Activated T-cell treated with anti-CD3 and anti-CD28 coated beads for 4 hours (primary cell): ENCODE measurements at places on chromosomes 6 and 20.

- DNase-seq, result no peak
These were observed 31.9 kb downstream of the STK35 start for GRCh38 chr20:2133318-2134183.

DNA sequence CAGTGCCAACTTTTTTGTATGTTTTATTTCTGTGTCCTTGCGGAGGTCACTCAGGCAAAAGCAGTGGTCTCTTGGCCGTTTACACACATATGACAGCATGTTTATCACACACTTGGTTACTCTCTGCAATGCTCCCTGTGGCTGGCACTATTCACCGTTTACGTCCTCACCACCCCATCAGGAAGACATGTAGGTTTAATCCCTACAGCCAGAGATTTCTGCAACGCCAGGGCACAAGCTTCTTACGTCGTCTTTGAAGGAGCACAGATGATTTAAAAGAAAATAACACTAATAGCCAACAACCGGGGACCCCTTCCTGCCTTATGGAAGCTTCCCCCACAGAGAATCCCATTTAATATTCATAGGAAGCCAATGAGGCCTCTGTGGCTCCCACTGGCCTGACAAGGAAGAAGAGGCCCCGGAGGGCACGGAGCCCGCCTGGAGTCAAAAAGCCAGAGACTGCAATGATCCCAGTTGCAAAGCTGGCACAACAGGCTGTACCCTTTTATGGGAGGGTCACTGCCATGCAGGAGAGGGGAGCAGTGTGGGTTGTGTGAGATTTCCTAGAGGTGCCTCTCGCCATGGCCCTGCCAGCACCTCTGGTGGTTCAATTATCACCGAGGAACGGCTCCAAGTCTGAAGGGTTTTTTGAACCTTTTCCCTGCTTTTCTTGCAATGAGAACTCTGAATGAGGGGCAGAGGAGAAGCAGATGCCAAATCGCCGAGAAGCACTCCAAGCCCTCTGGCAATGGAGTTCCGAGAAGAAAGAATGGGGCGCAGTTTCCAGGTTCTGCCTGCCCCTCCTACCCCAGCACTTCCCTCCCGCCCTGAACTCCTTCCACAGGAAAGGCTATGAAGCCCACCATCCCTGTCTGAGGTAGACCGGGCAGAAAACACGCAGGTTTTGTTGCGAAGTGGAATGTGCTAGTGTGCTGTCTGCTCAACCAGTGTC, 96.2 kb downstream of the THBS2 start:
- no peak for DNase-seq

DNA sequence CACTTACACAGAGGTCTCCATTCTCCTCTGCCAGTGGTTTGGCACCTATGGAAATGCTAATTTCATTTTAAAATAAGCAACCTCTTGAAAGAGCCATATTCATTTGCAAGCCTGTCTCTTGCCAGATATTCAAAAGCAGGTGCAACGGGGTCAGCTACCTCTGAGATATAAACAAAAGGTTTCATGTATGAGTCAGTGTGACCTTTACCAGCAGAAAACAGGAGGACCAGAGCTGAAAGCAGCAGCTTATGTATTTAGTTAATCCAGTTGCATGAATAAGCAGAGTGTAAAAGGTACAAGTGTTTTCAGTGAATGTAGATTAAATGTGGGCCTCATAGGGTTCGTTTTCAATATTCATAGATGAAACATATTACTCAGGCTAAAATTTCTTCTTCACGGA, 56.0 kb downstream of the TENT5A start:
- no peak for DNase-seq

- no peak for DNase-seq
These were observed 97.4 kb upstream of the SOX4 start for GRCh38 chr6:21496196-21496595.

DNA sequence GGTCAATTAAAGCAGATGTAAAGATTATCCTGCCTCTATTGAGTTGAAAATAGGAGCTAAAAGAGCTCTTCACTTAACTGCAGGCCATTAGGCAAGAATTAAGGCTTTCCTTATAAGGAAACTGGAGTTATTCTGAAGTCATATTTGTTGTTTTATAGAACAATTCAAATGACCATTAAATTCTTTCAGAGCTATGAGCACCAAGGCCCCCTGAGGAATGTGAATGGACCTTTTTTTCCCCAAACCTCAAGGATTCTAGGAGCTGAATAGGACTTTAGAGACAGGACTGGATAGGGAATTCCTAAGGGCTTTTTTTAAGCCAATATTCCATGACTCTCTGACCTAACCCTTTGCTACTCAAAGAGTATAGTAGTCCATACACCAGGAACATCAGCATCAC, 565.7 kb upstream of the BTBD3 start:
- no peak for DNase-seq

DNA sequence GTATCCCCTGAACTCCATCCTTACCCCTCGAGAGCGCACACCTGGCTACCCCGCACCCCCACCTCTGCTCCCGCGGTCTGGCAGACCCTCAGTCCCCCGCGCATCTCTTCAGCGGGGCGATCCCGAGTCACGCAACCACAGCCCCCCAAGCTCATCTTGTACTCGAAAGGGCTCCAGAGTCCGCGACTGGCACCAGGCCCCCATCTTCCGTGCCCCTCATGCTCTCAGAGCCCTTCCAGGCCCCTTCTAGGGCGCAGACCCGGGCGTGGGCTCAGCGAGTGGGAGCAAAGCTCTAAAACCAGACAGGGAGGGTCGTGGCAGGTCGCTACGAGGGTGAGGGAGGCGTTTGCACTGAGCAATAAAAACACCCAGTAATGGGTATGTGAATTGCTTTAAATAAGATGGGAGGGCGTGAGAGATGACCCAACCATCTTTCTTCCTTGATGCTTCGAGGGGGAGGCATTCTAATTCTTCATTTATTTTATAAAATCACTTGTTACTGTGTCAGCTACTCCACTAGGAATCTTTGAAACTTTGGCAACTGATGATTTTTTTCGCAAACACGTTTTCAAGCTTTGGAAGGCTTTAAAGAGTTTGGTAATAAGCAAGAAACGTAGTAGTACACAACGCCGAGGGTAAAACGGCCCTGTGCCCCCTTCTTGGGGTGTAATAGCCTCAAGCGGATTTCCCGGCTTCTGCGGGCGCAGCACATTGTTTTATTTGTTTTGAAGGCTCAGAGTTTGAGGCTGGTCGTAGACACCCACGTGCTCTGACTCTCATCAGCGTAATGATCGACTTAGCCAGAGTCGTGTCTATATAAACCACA, 42.6 kb upstream of the SUPT3H start:
- DNase-seq, result peak; percentile 33

- DNase-seq, result no peak
These were observed 34.2 kb downstream of the JARID2 start for GRCh38 chr6:15280028-15280427.

DNA sequence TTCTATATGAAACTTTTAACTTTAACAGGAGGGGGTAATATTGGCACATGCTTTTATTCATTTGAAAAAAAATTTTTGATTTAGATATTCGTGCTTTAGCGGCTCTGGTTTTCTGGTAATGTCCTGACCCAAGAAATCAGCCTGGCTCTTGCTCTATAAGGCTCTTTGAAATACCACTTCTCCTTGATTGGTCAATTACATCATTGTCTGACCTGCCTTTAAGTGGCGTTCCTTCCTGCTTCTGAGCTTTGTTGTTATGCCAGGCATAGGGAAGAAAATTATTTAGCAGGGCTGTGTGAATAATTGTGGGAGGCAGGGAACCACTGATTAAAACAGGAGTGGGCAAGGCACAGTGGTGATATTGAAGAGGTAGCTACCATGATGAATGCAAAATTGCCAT, 3.9 kb downstream of the RNF144B start:
- no peak for DNase-seq

GRCh38 chr6:37238381-37238780, 19.2 kb upstream of the TBC1D22B start:
- DNase-seq, result no peak

DNA sequence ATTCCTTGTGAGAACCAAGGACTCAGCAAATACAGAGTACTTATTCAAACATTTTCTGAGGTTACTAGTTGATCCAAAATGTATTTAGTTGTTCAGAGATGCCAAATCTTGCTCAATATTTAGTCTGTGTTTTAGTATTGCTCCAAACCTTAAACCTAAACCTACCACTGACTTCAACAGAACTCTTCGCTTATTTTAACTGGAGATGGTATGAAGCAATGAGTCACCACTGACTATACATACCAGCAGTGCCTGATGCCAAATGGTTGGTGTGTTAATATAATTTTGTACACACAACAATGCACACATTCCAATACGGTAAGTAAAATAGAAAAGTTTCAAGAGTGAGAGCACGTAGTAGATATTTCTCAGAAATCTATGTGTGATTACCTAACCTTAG, 1.9 kb upstream of the SPTLC3 start:
- no peak for DNase-seq

DNA sequence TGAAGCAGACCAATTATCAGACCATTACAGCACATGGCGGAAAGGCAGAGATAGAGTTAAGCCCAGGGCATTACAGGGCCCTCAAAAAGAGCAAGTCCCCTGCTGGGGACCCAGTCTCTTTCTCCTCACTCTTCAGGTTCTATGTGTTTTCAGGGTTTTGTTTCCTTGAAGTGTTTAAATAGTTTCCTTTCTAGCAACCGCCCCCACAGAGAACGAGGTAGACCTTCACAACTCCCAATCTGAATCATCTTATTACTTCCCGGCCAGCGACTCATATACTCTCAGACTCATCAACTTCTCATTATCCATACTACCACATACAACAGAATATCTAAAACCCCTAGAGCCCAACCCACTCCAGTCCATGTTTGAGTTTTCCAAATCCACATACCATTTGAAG, 526.6 kb upstream of the ARID1B start:
- peak; percentile 3 for DNase-seq

GRCh38 chr20:49320460-49320859, 42.6 kb upstream of the ZNFX1 start:
- no peak for DNase-seq

- no peak for DNase-seq
These were observed 244.5 kb upstream of the JARID2 start for GRCh38 chr6:15001326-15001910.

- no peak for DNase-seq
These were observed 47.3 kb upstream of the MARCKS start for GRCh38 chr6:113809826-113810225.

DNA sequence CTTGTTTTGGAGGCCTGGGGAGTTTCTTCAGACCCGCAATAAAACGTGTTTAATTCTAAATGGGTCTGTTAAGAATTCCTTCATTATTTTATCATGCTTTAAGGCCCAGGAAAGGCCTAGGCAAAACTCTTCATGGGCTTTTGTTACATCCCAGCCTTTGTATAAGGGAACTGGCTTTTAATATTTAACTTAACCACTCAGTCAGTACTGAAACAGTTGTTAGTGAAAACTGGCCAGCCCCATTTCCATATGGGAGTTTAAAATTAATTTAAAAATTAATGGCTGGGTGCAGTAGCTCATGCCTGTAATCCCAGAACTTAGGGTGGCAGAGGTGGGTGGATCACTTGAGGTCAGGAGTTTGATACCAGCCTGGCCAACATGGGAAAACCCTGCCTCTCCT, 213.2 kb upstream of the FKBP1C start:
- DNase-seq, result no peak

- no peak for DNase-seq
These were observed 138.3 kb upstream of the SGK1 start for GRCh38 chr6:134456226-134456625.

- peak; percentile 16 for DNase-seq
These were observed 82.7 kb upstream of the FOXC1 start for GRCh38 chr6:1527073-1527457.

DNA sequence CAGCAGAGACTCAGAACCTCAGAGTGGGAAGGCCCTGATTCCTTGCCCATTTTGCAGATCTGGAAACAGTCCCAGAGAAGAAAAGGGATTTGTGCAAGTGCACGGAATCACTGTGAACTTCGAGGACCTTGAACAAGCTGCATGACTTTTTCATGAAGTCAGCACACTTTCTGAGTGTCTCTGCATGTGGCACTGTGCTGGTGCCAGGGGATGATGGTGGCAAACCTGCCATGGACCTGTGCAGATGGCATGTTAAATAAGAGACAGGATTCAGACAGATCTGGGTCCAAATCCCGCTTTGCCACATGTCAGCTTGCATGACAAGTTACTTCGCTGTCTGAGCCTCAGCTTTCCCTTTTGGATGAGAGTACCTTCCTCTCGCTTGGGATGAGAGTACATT, 26.8 kb downstream of the ZNF831 start:
- no peak for DNase-seq

DNA sequence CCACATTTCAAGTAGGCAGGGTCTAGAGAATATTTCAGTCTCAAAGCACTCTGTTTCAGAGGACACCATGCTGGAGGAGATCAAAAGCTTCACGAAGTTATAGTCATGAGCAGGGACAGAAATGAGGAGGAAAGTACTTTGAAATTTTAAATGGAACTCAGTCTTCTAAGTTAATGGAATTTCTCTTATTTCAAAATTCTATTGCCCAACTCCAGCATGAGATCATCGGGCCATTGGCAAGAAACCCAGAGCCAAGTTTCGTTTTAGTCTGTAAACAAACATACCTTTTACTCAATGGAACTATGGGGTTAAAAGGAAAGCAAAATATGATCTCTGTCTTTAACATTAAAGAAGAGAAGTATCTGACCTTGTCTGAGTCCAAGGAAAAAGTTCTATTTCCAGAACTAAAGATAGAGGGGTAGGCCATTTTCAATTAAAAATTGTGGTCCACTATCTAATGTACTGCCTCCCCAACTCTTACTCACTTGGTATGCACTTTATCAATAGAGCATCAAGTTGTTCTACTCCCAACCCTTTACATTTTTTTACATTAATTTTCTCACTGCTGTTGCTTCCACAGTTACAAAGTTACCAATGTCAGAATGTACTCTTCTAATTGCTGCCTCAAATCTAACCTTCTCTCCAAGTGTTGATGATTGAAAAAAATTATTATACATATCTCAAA, 235.3 kb upstream of the NRSN1 start:
- DNase-seq, result no peak

GRCh38 chr20:1820138-1821079, 74.8 kb upstream of the SIRPA start:
- DNase-seq, result no peak

DNA sequence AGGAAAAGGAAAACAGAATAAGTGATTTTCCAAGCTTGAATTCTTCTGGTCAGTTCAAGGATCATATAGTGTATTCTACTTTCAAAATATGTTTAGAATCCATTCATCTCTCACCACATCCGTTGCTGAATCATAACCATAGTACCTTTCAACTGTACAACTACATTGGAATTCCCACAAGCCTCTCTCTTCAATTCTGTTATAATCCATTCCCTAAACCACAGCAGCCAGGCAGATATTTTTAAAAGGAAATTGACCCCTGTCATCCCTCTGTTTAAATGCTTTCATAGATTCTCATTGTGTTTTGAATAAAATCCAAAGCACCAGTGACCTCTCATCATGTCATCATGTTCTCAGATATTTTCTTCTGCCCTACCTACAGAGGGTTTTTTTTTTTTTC, 412.7 kb downstream of the GRIK2 start:
- no peak for DNase-seq

GRCh38 chr6:3887150-3887700, 38.1 kb downstream of the FAM50B start:
- no peak for DNase-seq

DNA sequence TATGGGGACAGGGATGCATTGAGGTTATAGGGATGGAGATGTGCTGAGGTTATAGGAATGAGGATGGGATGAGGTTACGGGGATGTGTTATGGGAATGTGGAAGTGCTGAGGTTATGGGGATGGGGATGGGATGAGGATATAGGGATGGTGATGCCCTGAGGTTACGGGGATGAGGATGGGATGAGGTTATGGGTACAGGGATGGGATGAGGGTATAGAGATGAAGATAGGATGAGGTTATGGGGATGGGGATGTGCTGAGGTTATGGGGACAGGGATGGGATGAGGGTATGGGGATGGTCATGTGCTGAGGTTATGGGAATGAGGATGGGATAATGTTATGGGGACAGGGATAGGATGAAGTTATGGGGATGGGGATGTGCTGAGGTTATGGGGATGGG, 542.8 kb downstream of the CDH26 start:
- no peak for DNase-seq
